NCI-H187 (cell line): ENCODE measurements at places on chromosomes 7 and 10.
A peak's percentile ranks its signal among the peaks of the same experiment; 100 is the strongest.

GRCh38 chr7:1028044-1028770, 16.1 kb upstream of the GPR146 start:
- DNase-seq: peak; percentile 58

GRCh38 chr7:137718355-137718754, 128.4 kb downstream of the DGKI start:
- no peak for DNase-seq

- no peak for DNase-seq
Observed at GRCh38 chr10:9577746-9578145, 1439.9 kb upstream of the CELF2 start.

DNA sequence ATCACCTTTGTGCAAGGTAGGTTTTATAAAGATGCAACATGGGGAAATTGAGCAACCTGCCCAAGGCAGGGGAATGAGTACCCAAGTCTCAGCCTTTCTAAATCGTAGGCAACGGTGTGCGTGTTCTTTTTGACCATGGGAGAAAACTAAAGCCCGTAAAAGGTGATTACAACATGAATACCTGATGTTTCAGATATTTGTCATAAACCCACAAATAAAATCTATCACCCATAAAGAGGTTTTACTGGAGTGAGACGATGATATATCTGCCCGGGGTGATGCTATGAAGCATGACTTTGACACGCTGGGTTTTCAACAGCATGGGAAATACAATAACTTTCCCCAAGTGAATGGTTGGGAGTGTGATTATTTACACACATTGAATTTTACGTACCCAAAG, 406.3 kb upstream of the KLF6 start:
- DNase-seq: no peak

DNA sequence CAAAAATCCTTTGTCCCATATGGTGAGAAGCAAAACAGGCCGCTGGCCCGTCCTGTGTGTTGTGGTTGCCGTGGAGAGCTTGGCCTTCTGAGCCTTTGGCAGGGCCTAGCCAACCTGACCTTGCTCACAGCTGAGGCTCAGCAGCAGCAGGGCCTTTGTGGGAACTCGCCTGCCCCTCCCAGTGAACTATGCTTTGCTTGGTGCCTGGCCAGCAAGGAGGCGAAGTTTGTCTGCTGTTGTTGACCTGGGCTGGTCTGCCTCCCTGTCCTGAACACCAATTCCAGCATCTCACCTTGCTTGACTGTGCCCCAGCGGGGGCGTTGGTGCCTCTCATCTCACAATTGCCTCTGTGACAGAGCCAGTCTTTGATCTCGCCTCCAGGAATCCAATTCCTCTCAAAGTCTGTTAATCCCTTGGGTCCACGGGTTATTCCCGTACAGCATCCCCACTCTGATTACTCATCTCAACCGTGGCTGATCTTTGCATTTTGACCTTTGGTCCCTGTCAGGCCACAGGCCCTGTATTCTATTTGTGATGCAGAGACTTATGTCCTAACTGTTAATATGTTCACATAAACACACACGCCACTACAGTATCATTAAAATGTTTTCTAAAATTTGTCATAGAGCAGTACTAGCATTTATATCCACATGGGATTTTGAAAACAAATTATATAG, 22.6 kb downstream of the EPDR1 start:
- DNase-seq: no peak

GRCh38 chr10:70915206-70915605, 26.8 kb upstream of the PCBD1 start:
- no peak for DNase-seq

DNA sequence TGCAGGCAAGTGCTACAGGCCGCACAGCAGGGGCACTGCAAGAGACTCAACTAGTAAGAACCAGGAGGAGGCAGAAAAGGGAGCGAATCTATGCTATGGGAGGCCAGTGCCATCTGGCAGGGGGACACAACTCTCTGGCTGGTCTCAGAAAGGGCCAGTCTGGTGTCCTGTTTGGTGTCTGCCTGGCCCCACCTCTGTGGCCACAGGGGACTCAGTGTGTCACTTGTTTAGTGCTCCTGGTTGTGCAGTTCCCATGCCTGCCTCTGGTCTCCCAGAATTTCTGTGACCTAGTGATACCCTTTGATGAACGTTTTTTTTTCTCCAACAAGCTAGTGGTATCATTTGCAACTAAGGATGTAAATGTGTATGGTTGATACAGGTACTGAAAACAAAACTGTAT, 59.2 kb upstream of the JCAD start:
- DNase-seq: no peak

DNA sequence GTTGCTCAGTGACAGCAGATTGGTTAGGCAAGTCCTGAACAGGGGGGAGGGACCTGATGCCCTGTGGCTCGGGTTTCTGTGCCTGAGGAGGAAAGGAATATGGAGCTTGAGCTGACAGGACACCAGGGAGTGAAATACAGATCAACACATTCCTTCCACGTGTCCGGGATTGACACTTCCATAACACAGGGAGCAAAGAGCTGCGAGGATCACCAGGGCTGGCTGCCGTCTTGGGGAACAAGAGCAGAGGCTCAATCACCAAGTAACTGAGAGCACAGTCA, 36.7 kb upstream of the EFCAB10 start:
- no peak for DNase-seq

GRCh38 chr10:3053155-3053554, 14.2 kb upstream of the PFKP start:
- DNase-seq: no peak

DNA sequence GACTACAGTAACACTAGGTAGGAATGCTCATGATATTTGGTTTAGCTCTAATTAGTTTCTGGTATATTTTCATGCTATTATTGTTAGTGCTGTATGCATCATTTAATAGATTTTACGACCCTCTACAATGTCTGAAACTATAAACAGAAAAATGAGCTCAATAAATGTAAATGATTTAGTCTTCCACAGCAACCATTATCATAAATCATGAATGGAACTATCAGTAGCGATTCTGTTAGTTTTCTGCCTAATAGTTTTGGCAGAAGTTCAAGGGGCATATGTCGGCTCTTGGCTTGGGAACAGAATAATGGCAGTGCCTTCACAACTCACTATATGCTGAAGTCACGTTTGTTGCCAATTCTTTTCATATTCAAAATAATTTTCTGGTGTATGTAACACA, 494.8 kb downstream of the PARD3 start:
- no peak for DNase-seq

DNA sequence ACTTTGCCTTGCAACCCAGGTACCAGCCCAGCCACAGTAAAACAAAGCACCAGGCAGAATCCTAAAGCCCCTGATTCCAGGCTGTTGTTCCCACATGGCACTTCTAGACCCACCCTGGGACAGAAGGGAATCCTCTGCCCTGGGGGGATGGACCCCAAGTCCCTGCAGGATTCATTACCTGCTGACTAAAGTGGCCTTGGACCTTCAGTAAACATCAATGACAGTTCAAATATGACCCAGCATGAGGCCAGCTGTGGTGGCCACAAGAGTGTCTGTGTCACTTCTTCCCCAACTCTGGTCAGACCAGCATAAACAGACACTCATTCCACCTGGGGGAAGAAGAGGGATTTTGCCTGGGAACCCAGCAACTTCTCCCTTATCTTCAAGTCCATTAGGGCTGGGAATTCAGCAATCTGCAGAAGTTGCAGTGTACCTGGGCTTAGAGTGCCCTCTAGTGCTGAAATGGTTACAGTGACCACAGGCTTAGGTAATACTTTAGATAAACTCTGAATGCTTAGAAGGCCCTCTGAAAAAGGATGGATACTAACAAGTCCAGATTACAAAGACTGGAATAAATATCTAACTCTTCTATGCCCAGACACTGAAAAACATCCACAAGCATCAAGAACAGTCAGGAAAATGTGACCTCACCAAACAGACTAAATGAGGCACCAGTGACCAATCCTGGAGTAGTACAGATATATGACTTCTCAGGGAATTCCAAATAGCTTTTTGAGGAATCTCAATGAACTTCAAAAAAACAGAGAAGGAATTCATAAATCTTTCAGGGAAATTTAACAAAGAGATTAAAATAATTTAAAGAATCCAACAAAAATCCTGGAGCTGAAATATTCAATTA, 108.5 kb upstream of the TMEM168 start:
- DNase-seq: peak; percentile 38

GRCh38 chr7:4190010-4190981, 491.8 kb upstream of the FOXK1 start:
- no peak for DNase-seq

DNA sequence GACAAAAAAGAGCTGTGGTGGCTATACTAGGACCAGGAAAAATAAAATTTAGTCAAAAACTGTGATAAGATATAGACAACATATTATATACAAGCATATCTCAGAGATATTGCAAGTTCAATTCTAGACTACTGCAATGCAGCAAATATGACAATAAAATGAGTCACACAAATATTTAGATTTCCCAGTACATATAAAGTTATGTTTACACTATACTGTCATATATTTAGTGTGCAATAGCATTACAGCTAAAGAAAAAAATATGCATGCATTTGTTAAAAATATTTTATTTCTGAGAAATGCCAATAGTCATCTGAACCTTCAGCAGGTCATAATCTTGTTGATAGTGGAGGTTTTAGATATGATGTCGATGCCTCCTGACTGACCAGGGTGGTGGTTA, 72.1 kb downstream of the AKR1C4 start:
- no peak for DNase-seq

DNA sequence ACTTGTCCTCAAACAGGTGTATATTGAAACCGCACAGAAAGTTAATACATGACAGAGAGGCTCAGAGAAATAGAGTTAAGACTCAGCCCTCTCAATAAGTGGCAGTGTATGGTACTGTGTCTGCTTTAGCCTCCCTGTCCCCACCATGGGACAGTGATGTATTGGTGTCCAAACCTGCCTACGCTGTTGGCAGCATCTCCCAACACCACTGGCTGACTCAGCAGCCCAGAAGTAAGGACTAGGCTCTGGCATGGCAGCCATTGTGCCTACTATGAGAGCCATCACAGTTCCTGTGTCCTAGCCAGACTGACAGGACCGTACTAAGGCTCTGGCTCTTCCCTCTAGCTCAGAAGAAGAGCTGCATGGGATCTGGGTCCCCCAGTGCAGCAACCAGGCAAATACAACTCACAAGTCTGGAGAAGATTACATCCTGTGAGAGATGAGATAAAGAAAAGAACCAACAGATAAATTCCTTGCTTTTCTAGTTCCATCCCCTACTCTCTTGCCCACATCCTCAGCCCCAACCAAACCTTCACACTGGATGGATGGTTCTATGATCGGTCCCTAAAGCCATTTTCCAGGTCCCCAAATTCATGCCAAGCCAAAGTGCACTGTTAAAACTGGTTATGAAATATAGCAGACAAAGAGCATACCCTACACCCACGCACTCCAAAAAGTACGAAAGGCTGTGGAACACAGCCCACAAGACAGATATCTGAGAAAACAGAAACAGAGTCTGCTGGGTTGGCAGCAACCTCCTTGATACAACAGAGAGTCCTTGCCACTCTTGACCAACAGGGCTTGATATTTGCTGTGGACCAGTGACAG, 44.1 kb upstream of the DMTF1 start:
- DNase-seq: no peak

DNA sequence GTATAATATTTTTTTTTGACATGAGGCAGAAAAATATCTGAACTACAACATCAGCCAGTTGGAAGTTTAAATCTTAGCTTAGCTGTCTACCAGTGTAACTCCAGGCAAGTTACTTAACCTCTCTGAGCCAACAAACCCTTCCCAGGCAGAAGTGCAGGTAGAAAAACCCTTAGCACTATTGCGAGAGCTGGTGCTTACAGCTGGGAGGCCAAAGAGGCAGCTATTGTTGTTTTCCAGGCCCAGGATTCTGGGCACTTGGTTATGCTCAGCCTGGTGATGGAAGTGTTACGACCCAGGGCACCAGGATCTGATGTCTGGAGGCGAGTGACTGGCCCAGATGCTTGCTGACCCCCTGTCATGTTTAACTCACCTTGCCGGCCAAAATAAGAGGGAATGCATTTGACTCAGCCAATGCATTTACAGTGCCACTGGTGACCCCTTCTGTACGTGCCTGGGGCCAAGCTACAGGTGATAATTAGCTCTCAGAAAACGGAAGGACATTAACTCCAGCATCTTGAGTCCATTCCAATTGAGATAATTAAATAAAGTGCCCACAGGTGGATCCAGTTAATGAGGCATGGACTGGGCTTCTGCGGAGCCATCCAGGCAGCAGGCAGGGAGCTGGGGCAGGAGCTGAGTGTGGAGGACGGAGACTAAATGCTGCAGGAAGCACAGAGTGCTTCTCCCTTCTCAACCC, 126.5 kb upstream of the HABP2 start:
- DNase-seq: no peak

- DNase-seq: no peak
Observed at GRCh38 chr7:134428942-134429341, 30.0 kb downstream of the AKR1B1 start.

DNA sequence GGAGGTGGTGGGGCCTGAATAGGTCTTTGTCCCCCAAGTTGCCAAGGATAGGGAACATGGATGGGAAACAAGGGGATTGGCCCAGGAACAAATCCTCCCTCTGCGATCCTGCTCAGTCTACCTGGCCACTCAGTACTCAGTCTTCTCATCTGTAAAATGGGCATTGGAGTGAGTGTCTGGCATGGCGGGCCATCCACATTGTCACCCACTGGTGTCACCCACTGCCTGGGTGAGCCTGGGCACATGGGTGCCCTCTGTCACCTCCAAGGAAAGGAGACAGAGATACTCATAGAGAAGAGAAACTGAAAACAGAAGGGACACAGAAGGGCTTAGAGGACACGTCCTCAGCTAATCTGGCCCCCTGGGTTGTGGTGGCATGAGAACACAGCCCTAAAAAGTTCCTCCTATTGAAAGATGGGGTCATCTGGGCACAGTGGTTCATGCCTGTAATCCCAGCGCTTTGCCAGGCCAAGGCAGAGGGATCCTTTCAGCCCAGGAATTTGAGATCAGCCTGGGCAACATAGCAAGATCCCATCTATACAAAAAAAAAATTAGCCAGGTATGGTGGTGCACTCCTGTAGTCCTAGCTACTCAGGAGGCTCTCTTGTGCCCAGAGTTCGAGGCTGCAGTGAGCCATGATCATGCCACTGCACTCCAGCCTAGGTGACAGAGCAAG, 12.5 kb upstream of the TNRC18 start:
- no peak for DNase-seq

DNA sequence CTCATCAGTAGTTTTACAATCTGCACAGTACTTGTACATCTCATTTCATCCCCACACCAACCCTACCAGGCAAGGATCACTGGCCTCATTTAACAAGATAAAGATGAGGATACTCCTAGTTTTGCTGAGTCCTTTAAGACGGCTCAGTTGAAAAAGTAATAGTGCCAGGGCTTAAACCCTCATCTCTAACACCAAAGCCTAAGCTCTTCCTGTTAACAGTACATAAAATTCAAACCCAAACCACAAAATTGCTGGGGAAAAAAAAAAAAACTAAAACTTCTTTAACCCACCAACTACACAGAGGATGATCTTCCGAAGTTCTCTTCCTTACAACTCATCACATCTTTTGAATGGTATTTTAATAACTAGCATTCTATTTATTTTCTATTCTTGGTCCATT, 1.3 kb downstream of the SAR1A start:
- no peak for DNase-seq

- no peak for DNase-seq
Observed at GRCh38 chr10:71741671-71742070, 22.1 kb upstream of the C10orf105 start.

- no peak for DNase-seq
Observed at GRCh38 chr7:154817224-154817896, 185.6 kb downstream of the PAXIP1 start.

GRCh38 chr10:119613741-119614140, 17.0 kb upstream of the TIAL1 start:
- DNase-seq: no peak

- no peak for DNase-seq
Observed at GRCh38 chr10:45444976-45445898, 71.2 kb downstream of the ALOX5 start.
